ENCODE measurements at places on chromosomes 12 and 14.

GRCh38 chr12:67069451-67070306 is 199.5 kb upstream of the CAND1 start:
- peak; percentile 79 for DNase-seq

- peak; percentile 76 for DNase-seq
These were observed 7.6 kb downstream of the TSPAN9 start for GRCh38 chr12:3084742-3085141.

DNA sequence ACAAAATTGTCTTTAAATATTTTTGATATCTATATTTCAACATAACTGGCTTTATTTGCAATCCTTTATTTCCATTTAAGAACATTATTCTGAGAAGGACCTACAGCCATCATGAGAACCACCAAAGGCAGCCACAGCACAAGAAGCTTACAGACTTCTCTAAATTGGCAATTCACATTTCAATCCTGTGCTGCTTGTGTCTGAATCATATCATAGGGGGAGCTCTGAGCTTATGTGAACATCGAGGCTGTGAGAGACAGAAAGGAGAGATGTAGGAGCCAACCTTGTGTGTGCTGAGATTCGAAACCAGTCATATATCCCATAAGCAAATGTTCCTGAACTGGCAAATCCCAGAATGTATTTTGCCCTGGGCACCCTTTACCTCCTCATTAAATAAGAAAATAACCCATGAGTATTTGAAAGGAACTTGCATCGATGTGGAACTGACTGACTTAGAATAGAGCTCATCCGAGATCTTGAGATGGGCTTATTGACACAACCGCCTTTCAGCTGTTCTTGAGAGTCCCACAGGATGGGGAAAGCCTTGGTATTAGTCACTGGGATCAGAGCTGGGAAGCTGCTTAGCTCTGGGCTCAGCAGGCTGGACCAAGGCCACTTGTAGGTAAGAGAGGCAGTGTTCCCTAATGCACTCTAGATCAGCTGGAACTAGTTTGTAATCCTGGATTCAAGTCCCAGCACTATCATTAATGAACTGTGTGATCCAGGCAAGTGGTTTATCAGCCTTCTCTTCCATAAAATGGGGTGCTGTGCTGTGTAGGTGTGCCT is 329.8 kb downstream of the CACNA1C start:
- no peak for DNase-seq

DNA sequence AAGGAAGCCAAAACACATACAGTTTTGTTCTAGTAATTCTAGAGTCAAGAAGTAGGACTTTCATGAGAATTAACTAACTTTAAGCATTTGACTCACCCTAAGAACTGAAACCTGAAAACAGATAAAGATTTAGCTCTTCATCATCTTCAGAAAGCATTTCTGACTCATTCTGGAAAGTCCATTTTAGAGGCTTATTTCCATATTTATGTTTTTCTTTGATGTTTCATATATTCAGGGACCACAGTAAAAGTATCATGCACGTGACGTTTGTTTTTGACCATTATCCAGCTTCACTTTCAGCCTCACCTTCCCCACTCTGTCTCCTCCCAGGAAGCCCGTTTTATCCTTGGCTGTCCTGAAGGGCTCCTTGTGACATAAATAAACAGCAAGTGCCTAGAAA is 79.2 kb downstream of the MDGA2 start:
- no peak for DNase-seq

GRCh38 chr12:130601327-130601726 is 114.8 kb downstream of the RIMBP2 start:
- DNase-seq: no peak
